Smooth muscle cell of the umbilical artery (primary cell): ENCODE measurements at places on chromosomes 16 and 17. TPM values are rescaled to one million over a fixed set of nuclear protein-coding genes. Genes with fewer than 3 reads are reported as not detected.

NPB gene
- total RNA-seq: 0.51 and 1.5 TPM in 2 replicates

OR2C1 gene
- under 0.01 and 0.14 TPM in 2 replicates for total RNA-seq

PRSS33 gene
- total RNA-seq: not detected in 2 replicates

PTX4 gene
- not detected in 2 replicates for total RNA-seq

TRAF4 gene
- 33.3 and 33.5 TPM in 2 replicates for total RNA-seq

SLC5A10 gene
- total RNA-seq: not detected in 2 replicates

IRX5 gene
- total RNA-seq: 0.60 and 2.7 TPM in 2 replicates

MRPL58 gene
- total RNA-seq: 18.8 and 22.0 TPM in 2 replicates

TOX3 gene
- total RNA-seq: not detected in 2 replicates

SLC5A2 gene
- total RNA-seq: not detected in 2 replicates

PTGES3L gene
- total RNA-seq: 0.78 and 0.89 TPM in 2 replicates

TMEM88 gene
- 2.1 and 4.3 TPM in 2 replicates for total RNA-seq

CACNG4 gene
- not detected in 2 replicates for total RNA-seq

ZNF232 gene
- total RNA-seq: 4.1 and 5.3 TPM in 2 replicates

GFAP gene
- 1.5 and 2.0 TPM in 2 replicates for total RNA-seq

TMIGD1 gene
- not detected in 2 replicates for total RNA-seq

OTOA gene
- 0.09 TPM in 1 of 2 replicates, not detected in the other for total RNA-seq

XYLT1 gene
- total RNA-seq: 83.9 and 109 TPM in 2 replicates

TMEM231 gene
- 17.2 and 21.5 TPM in 2 replicates for total RNA-seq

FOXF1 gene
- total RNA-seq: 4.8 and 6.4 TPM in 2 replicates

GRB7 gene
- total RNA-seq: not detected in 2 replicates

IRX3 gene
- 0.32 and 1.8 TPM in 2 replicates for total RNA-seq

TMC8 gene
- not detected in 2 replicates for total RNA-seq

ALDH3A1 gene
- not detected in 2 replicates for total RNA-seq

ZG16B gene
- not detected in 2 replicates for total RNA-seq

UTS2R gene
- not detected in 2 replicates for total RNA-seq

CDRT15L2 gene
- total RNA-seq: not detected in 2 replicates

DOC2A gene
- 0.42 TPM in 1 of 2 replicates, not detected in the other for total RNA-seq

SLC52A1 gene
- under 0.01 TPM in 1 of 2 replicates, not detected in the other for total RNA-seq

NPIPA7 gene
- 0.89 and 1.2 TPM in 2 replicates for total RNA-seq

GINS3 gene
- 0.89 and 3.1 TPM in 2 replicates for total RNA-seq

CHST4 gene
- not detected in 2 replicates for total RNA-seq

FAM20A gene
- 0.14 and 3.6 TPM in 2 replicates for total RNA-seq
